KG1 (cell line): ENCODE measurements at places on chromosomes 4 and X.

DNA sequence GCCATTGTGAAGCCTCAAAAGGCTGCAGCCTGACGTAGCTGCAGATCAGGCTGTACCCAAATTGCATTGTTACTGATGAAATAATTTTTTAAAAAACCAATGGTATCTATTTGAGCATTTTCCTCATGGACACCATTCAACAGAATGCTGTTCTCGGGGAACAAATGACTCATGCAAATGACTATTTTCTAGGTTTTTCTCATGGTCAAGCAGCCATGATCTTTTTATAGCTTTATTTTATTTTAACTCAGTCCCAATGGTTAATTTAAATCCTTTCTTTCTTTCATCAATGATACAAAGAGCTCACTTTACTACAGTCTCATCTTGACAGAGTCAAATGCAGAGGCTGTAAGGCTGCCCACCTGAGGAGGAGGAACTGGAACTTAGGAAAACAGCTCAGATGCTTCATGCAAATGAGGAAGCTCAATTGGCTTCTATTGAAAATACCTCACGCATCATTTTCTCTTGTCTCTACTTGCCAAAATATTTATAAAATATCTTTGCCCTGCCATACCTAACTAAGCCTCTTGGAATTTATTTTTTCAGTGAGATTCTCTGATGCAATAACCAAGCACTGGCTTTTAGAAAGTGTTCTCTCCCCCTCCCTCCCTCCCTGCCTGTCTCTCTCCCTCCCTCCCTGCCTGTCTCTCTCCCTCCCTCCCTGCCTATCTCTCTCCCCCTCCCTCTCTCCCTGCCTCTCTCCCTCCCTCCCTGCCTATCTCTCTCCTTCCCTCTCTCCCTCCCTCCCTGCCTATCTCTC is 81.0 kb downstream of the SORBS2 start:
- DNase-seq: no peak

GRCh38 chrX:153414856-153415510 is 3.7 kb downstream of the ZFP92 start:
- DNase-seq: no peak

- DNase-seq: no peak
These were observed 98.2 kb upstream of the PGRMC2 start for GRCh38 chr4:128385683-128386304.

DNA sequence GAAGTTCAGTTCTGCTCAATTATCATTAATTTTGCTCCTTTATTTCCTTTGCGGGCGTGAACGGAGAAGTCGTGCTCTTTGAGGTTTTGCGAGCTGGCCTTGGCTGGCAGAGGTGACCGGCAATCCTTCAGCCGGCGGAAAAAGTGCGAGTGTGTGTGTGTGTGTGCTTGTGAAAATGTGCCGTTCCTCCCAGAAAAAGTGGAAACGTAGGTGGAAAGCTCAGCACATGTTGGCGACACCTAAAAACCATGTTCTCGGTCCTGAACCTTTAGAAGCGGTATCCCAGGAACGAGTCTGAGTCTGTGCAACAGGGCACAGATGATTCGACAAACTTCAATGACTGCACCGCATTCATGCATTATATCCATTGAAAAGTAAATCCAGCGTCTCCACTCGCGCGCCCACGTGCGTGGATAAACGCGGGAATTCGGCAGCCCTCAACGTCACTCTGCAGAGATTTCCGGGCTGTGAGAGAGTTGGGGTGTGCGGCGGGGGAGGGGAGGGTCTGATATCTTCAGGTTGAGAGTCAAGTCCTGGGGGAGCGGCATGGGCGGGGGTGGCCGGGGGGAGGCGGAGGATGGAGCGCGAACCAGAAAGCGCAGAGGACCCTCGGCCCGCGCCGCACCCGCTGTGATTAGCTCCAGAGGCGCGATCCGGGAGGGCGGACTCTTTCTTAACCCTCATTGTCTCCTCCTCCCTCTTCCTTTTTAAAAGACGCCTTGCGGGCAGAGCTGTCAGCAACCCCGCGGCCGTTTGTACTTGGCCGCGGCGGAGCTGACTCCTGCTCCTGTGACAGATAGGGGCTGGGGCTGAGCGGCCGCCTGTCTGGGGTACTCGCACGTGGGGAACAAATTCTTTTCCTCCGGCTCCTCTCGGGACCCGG is at the start of gene SHISA3:
TSS of gene SHISA3 (plus strand) at position 737 of the 883 bp plus-strand sequence. CDS start 569 bp downstream, outside the sequence.
- no peak for DNase-seq

- DNase-seq: no peak
These were observed 1347.1 kb upstream of the PABPC4L start for GRCh38 chr4:135548711-135549110.

GRCh38 chr4:24010573-24010972 is 120.7 kb upstream of the PPARGC1A start:
- no peak for DNase-seq

- DNase-seq: no peak
These were observed 45.4 kb downstream of the MBNL3 start for GRCh38 chrX:132443196-132444135.

- no peak for DNase-seq
These were observed 34.3 kb upstream of the CITED1 start for GRCh38 chrX:72340041-72340440.

GRCh38 chrX:24069877-24070276 is 15.1 kb downstream of the EIF2S3 start:
- DNase-seq: no peak

DNA sequence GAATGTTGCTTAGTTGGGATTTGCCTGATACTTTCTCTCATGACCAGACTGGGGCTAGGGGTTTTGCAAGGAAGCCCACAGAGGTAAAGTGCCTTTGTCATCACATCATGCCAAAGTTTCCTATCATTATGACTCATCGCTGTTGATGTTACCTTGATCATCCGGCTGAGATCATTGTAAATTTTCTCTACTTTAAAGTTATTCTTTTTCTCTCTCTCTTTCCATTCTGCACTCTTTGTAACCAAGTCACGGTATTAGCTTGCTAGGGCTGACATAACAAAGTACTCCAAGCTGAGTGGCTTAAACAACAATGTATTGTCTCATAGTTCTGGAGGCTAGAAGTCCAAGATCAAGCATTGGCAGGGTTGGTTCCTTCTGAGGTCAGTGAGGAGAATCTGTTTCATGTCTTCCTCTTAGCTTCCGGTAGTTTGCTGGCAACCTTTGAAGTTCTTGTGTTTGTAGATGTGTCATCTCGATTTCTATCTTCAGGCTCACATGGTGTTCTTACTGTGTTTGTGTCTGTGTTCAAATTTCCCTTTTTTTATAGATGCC is 113.0 kb downstream of the DTHD1 start:
- no peak for DNase-seq

GRCh38 chr4:165782623-165783022 is 90.4 kb upstream of the TLL1 start:
- DNase-seq: no peak
